Activated CD4-positive, CD25-positive, alpha-beta regulatory T cell treated with anti-CD3 and anti-CD28 coated beads, Interleukin-2, amount 50 U/mL, for 72 hours (primary cell): ENCODE measurements at places on chromosomes 3 and 15.

- DNase-seq, result no peak
Measured at GRCh38 chr3:179840985-179841384, 188.1 kb downstream of the USP13 start.

DNA sequence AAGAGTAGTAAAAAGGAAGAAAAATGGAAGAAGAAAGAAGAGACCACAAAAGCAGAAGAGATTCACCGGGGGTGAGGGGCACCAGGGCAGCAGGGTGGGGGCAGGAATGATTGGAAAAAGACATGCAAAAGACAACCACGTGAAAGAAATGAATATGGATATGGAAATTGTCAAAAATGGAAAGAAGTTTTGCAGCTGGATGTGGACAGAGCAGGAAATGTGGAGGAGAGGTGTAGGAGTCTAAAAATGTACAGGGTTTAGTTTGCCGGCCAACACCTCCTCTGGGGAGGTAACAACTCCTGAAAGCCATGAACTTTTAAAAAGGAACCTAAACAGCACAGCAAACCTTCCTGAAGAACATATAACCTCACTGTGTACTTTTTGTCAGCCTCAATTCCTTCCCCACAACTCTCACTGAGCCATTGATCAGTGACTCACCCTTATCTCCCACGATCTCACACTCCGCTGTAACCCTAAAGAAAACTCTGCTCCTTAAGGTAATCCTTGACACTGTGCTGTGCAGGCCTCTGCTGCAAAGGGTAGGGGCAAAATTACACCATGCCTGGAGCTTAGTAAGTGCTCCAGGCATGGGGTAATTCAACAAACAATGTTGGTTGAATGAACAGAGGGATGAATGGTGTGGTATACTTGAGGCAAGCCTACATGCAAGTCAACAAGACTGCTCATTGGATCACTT is 100.2 kb upstream of the BOC start:
- no peak for DNase-seq

DNA sequence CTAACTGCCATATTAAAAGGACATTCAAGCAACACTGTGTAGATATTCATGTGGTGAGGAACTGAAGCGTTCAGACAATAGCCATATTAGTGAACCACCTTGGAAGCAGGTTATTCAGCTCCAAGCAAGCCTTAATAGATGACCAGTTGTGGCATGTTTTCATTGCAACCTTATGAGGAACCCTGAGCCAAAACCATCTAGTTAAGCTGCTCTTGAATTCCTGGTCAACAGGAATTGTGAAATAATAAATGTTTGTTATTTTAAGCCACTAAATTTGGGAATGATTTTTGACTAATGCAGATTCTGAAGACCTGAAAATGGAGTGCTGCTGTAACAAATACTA is 73.0 kb downstream of the SPRED1 start:
- DNase-seq, result no peak

- DNase-seq, result no peak
Measured at GRCh38 chr3:155676252-155676981, 68.5 kb downstream of the PLCH1 start.

DNA sequence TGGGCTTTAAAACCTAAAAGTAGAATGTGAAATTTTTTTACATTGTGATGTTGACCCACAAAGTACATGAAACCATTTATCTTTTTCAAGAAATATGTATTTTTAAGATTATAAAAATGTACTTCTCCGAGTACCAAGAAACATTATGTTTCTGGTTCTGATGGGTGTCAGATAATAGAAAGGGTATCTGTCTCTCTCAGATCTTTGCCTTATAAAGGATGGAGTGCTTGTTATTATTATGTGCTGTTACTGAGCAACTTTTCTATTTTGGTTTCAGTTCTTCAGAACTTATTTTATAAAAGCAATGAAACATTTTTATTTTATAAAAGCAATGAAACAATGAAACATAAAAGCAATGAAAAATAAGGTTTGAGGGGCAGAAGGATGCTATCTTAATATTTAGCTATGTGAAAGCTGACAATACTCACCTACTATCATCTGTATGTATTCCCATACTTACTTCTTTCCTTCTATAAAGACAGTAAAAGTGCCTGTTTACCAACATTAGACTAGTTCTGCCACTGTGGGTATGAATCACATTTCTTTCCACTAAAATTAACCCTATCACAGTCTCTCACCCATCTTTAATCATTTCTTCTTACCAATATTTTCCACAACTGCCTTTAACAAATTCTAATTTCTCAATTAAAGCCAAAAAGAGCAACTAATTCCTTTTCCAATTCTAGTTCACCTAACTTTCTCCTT is 540.7 kb upstream of the KCNMB2 start:
- no peak for DNase-seq

DNA sequence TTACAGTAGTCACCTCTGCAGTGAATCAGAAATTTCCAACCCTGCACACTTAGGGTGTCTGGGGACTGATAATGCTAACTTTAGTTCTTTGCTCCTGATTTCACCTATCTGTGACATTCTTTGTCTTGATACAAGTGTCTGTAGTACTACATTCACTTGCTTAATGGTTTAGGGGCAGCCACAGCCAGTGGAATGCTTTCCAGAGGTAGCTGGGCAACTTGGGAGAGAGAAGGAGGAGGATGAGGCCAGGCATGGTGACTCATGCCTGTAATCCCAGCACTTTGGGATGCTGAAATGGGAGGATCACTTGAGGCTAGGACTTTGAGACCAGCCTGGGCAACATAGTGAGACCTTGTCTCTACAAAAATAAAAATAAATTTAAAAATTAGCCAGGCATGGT is 8.5 kb downstream of the BAHD1 start:
- no peak for DNase-seq

DNA sequence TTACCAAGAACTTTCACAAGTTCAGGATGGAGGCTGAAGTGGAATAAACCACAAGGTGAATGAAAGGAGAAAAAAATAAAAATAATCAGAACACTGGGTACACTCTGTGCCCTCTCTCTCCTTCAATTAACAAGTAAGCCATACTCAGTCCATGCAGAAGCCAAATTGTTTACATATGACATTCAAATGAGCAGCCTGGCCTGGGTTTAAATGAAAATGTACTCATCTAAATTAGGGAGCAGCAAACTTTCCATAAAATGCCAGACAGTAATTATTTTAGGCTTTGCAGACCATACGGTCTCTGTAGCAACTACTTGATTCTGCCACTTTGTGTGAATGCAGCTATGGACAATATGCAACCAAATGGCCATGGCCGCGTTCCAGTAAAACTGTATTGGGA is 376.6 kb downstream of the MAGI1 start:
- no peak for DNase-seq

- DNase-seq, result no peak
Measured at GRCh38 chr3:23199649-23200048, 3.5 kb upstream of the UBE2E2 start.

DNA sequence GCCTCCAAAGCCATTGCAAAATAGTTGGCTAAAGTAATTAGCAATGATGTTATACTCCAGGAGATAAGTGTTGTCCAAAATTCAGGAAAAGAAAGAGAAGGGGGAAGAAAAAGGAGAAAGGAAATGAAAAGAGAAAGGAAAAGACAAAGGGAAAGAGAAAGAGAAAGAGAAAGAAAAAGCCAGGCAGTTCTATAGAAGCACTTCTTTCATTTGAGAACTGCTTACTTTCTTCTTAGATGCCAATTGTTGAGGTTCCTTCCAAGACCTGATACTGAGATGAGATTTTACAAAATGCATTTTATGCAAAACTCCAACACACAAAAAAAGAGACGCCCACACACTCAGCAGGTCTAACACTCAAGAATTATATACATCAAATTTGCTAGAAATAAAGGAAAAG is 298.4 kb downstream of the KCNH8 start:
- DNase-seq, result no peak
